HCEC 1CT (cell line): ENCODE measurements at places on chromosomes 7 and 10.

- DNase-seq, result no peak
Observed at GRCh38 chr10:4094751-4095150, 309.7 kb upstream of the KLF6 start.

- DNase-seq, result no peak
Observed at GRCh38 chr10:125049216-125049881, 107.4 kb downstream of the ZRANB1 start.

- DNase-seq, result no peak
Observed at GRCh38 chr10:87887548-87888289, 24.3 kb downstream of the PTEN start.

- no peak for DNase-seq
Observed at GRCh38 chr7:70773406-70773805, 358.5 kb upstream of the GALNT17 start.

- peak; percentile 37 for DNase-seq
Observed at GRCh38 chr7:17299483-17299991, 1.1 kb downstream of the AHR start.

- DNase-seq, result no peak
Observed at GRCh38 chr7:74173491-74173865, 678 bp upstream of the EIF4H start.

DNA sequence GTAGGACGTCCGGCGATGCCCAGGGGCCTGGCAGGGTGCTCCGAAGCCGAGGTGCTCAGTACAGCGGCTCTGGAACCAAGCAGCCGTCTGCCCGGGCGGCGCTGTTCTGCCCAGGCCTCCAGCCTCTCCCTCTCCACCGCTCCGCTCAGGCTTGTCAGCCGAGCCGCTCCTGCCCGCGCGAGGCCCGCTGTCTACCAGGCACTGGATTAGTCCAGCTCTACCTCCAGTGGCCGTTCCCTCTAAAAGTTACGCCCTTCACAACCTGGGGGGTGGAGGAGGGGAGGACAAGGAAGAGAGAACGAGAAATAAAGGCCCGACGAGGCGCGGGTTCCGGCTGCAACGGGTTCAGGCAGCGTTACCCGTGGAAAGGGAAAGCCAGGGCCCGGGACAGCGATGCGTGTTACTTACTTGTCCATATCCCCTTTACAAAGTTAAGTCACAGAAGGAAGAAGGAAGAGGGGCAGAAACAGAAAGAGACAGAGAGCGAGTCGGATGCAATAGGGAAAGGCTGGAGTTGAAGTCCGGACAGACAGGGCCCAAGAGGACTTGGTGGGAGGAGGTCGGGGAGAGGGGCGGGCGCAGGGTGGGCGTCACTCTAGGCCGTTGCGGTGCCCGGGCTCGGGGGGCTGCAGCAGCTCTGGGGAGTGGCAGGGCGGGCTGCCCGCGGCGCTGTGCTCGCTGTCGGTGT is 2.8 kb downstream of the SP8 start:
- DNase-seq, result no peak

DNA sequence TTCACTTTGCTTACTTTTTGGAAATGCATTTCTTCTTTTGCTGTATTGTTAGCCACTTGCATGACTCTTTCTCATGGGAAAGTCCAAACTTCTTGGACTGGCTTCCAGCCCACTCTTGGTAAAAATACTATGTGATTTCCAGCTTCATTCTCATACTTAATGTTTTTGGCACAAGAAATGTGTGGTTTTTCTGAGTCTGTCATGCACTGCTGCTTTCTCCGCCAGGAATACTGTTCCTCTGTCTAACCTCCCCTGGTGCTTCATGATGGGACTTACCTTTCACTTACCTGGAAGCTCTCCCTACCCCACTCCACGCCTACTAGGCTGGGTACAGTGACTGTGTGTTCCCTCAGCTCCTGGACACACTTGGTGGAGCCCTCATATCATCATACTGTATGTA is 18.7 kb downstream of the MGAM2 start:
- no peak for DNase-seq

DNA sequence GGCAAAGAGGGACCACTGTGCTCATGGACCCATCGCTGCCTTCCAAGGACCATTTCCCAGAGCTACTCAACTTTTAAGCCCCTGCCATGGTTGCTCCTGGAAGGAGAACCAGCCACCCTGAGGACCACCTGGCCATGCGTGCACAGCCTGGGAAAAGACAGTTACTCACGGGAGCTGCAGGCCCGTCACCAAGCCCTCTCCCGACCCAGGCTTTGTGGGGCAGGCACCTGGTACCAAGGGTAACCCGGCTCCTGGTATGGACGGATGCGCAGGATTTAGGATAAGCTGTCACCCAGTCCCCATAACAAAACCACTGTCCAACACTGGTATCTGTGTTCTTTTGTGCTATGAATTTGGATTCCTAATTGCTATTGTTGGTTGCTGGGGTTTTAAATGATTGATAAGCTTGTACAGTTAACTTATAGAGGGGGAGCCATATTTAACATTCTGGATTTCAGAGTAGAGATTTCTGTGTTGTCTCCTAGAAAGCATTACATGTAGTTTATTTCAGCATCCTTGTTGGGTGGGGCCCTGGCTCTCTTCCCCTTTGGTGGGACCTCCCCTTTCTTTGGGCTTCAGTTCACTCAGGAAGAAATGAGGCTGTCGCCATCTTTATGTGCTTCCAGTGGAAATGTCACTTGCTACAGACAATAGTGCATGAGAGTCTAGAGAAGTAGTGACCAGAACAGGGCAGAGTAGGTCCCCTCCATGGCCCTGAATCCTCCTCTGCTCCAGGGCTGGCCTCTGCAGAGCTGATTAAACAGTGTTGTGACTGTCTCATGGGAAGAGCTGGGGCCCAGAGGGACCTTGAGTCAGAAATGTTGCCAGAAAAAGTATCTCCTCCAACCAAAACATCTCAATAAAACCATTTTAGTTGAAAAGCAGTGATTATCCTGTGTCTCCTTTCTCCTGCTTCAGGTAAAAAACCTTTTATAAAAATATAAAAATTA is 19.4 kb downstream of the LAT2 start:
- DNase-seq, result no peak

DNA sequence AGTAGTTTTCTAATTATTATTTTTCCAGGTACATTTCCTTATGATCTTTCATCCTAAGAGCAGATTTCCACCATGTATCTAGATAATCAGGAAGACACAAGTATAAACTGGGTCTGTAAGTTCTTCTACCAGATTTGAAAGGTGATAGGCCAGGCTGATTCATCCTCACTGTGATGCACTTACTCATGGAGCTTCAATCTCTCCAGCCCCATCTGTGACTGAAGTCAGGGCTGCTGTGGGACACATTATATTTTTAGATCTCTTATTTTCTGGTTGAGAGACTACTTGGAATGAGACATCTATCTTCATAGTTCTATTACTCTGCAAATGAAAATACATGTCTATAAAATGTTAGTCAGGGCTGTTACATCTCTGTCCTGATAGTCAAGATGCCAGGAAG is 85.5 kb upstream of the SLC25A13 start:
- peak; percentile 77 for DNase-seq

- DNase-seq, result peak; percentile 63
Observed at GRCh38 chr10:122051609-122052385, 62.8 kb downstream of the TACC2 start.

- no peak for DNase-seq
Observed at GRCh38 chr7:27680610-27681009, 17.9 kb upstream of the HIBADH start.

GRCh38 chr7:776992-777727 is 50.1 kb upstream of the PRKAR1B start:
- no peak for DNase-seq

- peak; percentile 94 for DNase-seq
Observed at GRCh38 chr10:126243971-126244370, 144.3 kb downstream of the ADAM12 start.
